ENCODE measurements at places on chromosomes 3 and 15. TPM values are rescaled to one million over a fixed set of nuclear protein-coding genes. Genes with fewer than 3 reads are reported as not detected.

GRCh38 chr3:15500107-15500724, 21.3 kb downstream of the COLQ start:
- DNase-seq = no peak

- no peak for DNase-seq
Observed at GRCh38 chr15:60392601-60392985, 5.2 kb downstream of the ANXA2 start.

- DNase-seq = no peak
Observed at GRCh38 chr15:101514318-101514717, 24.8 kb upstream of the PCSK6 start.

DNA sequence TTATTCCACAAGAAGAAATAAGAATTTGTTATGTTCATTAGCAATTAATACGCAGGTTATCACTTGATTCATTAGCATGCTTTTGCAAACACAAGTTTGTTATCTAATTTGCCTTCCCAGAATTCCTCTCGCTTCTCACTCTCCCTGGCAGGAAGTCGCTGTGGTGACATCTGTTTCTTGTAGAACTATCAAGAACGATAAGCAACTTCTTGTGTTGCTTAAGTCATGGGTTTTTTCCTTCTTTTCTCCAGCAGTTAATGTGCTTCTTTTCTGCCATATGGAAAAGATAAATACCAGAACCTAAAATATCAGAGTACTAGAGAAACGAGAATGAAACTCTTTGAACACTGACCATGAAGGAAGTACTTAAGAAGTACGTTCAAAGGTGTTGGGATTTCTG, 99.8 kb upstream of the CHMP2B start:
- no peak for DNase-seq

- DNase-seq = no peak
Observed at GRCh38 chr15:95836536-95836935, 494.0 kb upstream of the NR2F2 start.

- DNase-seq = no peak
Observed at GRCh38 chr3:126025116-126025729, 56.2 kb downstream of the ROPN1B start.

DNA sequence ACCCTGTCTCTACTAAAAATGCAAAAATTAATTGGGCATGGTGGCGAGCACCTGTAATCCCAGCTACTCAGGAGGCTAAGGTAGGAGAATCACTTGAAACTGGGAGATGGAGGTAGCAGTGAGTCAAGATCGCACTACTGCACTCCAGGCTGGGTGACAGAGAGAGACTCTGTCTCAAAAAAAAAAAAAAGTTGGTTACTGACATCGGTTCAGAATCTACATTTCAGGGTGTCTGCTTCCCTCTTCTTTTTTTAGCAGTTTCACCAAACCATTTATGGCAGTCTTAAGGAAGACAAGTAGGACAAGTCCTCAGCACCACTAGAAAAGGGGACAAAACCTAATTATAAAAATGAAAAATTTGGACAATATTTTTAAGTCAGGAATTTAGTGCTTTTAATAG, 3.3 kb upstream of the USP4 start:
- DNase-seq = no peak

GRCh38 chr15:73500696-73501095, 57.7 kb downstream of the REC114 start:
- DNase-seq = no peak

GRCh38 chr3:161336661-161337060, 34.7 kb downstream of the SPTSSB start:
- no peak for DNase-seq

DNA sequence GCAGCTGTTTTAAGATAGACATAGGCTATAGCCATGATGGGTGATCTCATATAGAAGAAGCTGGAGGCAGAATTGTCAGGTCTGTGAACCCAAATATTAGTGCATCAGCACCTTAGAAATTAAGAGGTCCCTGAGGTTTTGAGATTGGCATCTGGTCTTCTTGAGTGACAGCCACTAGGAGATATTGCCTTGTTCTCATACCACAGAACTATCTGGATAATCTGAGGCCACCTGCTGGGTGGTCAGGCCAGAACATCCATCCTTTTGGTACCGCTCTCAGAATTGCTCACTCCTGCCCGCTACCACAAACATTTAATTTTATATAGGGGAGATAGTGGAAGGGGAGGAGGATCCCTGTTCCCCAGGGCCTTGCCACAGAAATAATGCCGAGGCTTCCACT, 210.6 kb upstream of the ZPLD1 start:
- no peak for DNase-seq

DNA sequence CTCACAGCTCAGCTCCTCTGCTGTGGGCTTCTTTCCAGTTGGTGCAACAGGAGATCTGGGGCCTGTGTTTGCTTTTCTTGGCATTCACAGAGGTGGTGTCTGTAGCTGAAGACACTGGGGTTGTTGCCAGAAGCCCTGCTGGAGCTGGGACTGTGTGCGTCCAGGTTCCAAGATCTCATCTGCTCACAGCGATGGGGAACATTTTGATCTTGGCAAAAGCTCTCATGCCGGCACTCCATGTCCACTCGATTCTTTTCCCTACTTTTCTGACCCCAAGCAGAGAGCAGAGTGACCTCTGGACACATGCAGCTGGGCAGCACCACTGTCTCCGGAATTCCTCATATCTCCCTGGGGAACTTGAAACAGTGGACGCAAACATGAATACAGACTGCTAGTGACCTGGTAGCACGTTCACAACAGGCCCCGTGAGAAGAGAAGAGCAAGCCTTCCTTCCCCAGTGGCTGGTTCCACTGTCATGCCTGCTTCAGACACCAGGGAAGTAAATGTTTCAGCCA, 36.1 kb upstream of the MECOM start:
- no peak for DNase-seq

The CYB561D2 gene
- total RNA-seq = 30.7 TPM

The ROBO2 gene
- 0.12 TPM for total RNA-seq

The IMPG2 gene
- 0.56 TPM for total RNA-seq

The B3GALNT1 gene
- 6.8 TPM for total RNA-seq

Measured in omental fat pad (tissue), 4 donors.